Left lung (tissue), 14 donors: ENCODE measurements at places on chromosomes 12 and 14.

GRCh38 chr14:33184587-33184986, 245.9 kb downstream of the NPAS3 start:
- no peak for DNase-seq

DNA sequence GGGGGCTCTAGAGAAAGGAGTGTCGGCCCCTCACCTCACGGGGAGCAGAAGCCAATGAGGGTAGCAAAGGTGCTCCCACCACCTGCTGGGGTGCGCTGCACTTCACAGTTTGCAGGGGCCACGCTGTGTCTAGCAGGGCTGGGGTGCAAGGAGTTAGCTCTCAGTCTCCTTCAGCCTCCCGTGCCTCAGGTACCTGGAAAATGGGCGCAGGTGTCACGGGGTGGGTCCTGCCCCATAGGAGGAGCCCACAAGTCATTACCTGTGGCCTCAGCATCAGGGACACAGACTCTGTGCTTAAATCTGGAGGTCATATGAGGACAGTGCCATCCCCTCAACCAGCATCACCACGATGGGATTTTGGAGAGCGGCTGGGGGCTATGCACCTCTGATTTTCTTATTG, 326.7 kb downstream of the ADGRD1 start:
- no peak for DNase-seq

- no peak for DNase-seq
These were observed 13.2 kb downstream of the DTX1 start for GRCh38 chr12:113069751-113070116.

- no peak for DNase-seq
These were observed 10.6 kb downstream of the SRP54 start for GRCh38 chr14:34993426-34993825.

GRCh38 chr14:76918256-76918781, 92.1 kb downstream of the LRRC74A start:
- DNase-seq = peak; percentile 78

GRCh38 chr12:32906399-32907165, 10.0 kb upstream of the PKP2 start:
- DNase-seq = no peak

GRCh38 chr14:93533842-93534241, 103.1 kb downstream of the UNC79 start:
- no peak for DNase-seq

DNA sequence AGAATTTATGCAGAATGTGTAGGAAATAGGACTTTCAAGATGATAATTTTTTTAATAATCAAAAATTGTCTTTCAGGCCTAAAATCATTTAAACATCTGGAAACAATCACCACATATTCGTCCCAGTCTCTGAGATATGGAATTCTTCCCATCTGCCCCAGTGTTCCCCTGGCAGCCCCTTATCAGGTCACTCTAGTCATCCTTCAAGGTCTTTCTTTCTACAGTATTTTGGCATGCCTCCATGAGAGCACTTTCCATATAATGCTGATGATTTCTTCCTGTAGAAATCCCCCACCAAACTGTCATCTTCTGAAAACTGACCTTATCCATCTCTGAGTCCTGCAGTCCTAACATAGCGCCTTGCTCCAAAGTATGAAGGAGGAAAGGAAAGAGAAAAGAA, 422.1 kb downstream of the RPS29 start:
- DNase-seq = peak; percentile 16

- no peak for DNase-seq
These were observed 239.7 kb upstream of the RGS6 start for GRCh38 chr14:71692496-71692895.

DNA sequence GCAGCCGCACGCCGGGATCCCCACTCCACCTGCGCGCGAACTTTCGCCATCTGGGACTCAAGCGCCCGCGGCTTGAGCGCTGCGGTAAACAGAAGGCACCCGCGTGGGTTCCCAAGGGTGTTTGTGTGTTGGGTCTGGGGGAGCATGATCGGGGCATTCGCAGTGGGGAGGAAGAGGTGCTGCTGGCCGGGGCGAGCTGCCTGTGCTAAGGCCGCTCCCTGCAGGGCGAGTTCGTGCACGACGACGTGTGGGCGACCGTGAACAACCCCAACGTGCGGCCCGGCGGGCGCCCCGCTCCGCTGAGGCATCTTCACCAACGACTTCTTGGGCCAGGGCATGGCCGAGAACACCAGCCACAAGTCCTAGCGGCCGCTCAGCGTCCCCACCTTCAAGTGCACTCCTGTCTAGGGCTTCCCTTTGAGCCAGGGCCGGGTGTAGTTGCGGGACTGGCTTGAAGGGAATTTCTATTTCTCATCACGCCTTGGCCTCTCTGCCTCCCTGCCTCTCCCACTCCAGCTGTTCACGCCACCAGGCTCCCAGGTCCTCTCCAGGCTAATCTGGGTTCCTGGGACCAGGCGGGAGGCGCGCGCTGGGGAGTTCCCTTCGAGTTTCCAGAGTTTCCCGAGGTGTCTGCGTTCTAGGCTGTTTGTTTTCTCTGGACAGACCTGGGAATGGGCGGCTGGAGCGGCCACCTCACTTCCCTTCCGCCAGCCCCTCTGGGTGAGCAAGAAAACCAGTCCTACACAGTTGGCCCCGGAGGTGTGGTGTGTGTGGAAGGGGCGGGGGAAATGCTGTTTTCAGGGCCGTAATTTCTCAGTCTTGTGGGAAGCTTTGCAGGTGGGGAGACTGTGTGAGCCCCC, 417.8 kb upstream of the TMTC1 start:
- peak; percentile 4 for DNase-seq

DNA sequence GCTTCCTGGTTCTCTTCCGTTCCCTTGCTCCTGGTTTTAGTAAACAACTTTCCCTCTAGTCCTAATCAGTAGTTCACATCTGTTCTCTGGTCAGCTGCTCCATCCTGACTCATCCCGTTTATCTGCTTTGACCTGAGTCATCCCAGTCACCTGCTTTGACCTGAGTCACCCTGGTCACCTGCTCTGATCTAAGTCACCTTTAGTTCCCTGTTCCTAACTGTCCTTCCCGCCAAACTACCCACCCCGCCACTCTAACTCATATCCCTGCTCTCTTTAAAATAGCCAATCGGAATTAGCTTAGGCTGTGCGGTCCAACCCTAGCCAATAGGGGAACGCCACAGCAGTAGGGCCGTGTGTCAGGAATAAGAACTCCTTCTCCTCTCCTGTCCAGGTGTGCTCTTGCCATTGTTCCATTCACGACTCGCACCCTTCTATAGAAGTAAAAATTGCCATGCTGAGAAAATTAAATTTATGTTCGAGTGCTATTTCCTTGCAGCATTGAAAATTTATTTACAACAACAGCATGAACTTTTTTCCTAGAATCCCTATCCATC, 3.1 kb upstream of the ANKRD33 start:
- DNase-seq = no peak
